ENCODE measurements at places on chromosomes 1 and 21. TPM values are rescaled to one million over a fixed set of nuclear protein-coding genes. Genes with fewer than 3 reads are reported as not detected.

The HPCAL4 gene
- under 0.01 TPM for total RNA-seq

The BSND gene
- not detected for total RNA-seq

The PADI1 gene
- under 0.01 TPM for total RNA-seq

The GORAB gene
- 10.9 TPM for total RNA-seq

The CDK11A gene
- total RNA-seq, result 15.6 TPM

The MPL gene
- total RNA-seq, result not detected

The KRTAP7-1 gene
- not detected for total RNA-seq

The CBR1 gene
- total RNA-seq, result 290 TPM

The CBS gene
- 13.0 TPM for total RNA-seq

All from melanocyte of skin (primary cell).